ENCODE measurements at places on chromosomes 1 and 21. TPM values are rescaled to one million over a fixed set of nuclear protein-coding genes. Genes with fewer than 3 reads are reported as not detected.
A peak's percentile ranks its signal among the peaks of the same experiment; 100 is the strongest.

- no peak for DNase-seq
Measured at GRCh38 chr1:154869351-154870114, 548 bp downstream of the KCNN3 start.

Gene CCDC17
- 0.17 TPM for polyA plus RNA-seq

DNA sequence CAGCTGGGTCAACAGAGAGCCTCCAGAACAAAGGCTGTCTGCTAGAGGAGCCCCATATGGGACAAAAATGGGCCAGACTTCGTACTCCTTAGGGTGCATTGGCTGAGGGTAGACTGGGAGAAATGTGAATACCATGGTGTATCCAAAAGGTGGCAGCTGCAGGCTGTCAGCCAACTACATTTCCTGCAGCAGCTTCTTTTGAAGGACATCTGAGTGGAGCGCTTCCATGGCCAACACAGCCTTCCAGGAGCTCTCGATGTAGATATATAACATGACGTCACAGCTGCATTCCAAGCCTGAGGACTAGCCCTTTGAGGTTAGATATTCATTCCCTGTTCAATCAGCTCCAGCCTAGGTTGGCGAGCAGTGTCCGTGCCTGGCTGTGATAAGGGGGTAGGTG is 107.7 kb downstream of the MAB21L3 start:
- no peak for DNase-seq

Gene ZNF697
- polyA plus RNA-seq, result 1.8 TPM

DNA sequence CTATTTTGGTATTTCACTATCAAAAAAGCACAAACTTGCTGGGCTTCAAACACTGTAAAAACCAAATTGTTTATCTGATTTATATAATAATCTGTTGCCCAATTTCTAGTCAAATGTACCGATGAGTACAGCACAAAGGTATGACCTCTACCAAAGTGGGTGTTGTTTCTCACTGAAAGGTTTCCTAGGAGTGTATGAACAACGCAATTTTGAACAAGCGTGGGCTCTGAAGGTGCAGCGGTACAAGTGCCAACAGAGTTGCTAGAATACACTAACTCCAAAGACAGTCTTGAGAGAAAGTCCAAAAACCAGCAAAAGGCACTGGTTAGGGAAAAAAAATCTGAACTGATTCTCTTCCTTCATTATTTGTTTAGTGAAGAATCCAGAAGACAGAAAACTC is 130.4 kb downstream of the ATP1B1 start:
- peak; percentile 67 for DNase-seq

- peak; percentile 74 for DNase-seq
Measured at GRCh38 chr1:41465741-41466140, 18.7 kb downstream of the EDN2 start.

DNA sequence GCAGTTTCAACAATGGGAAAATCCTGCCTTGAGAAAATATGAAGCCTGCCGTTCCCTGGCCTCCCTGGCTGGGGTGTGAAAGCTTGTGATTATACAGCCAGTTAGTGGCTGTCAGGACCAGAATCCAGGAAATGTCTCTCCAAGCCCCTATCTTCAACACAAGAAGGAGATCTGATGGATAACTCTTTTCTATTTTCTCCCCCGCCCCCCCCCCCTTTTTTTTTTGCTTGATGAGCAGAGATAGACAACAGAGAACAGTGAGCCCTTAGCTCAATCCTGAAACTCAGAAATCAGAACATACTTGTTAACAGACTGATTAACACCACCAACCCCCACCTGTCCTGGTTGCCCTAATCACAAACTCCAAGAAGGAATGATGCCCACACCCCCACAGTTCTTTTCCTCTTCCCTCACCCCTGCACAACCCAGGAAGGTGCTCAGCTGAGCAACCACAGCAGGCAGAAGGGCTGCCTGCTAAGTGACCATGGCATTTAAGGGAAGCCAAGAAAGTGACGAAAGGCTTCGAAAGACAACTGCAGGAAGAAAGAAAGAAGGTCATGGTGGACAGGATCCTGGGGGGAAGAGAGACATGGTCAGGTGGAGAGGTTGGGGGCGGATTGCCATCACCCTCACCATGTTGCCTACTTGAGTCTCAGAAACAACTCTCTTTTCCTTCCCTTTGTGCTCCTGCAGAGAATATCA is 12.3 kb upstream of the DENND2D start:
- DNase-seq, result no peak

GRCh38 chr1:227928811-227929375 is 18.8 kb downstream of the WNT9A start:
- DNase-seq, result no peak

DNA sequence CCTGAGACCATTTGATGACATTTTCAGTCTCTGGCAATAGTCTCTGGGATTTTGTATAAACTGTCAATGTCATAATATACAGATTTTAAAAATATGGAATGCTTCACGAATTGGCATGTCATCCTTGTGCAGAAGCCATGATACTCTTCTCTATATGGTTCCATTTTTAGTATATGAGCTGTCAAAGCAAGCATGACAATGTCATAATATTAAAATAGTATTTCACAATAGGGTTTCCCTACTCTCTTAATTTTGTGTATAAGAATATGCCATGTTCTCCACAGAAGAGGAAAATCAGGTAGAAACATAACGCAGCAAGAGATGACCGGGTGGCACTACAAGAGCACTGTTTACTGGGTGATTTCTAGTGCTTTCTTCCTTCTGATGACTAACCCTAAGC is 8.3 kb upstream of the DIPK1A start:
- DNase-seq, result no peak
